Stromal cell of bone marrow (primary cell): ENCODE measurements at places on chromosomes 2 and 18.

GRCh38 chr2:33268246-33268831, 208.1 kb upstream of the RASGRP3 start:
- DNase-seq: no peak

GRCh38 chr2:182115258-182115657, 129.6 kb downstream of the PPP1R1C start:
- no peak for DNase-seq

GRCh38 chr18:47283476-47283875, 32.0 kb upstream of the SKOR2 start:
- no peak for DNase-seq

DNA sequence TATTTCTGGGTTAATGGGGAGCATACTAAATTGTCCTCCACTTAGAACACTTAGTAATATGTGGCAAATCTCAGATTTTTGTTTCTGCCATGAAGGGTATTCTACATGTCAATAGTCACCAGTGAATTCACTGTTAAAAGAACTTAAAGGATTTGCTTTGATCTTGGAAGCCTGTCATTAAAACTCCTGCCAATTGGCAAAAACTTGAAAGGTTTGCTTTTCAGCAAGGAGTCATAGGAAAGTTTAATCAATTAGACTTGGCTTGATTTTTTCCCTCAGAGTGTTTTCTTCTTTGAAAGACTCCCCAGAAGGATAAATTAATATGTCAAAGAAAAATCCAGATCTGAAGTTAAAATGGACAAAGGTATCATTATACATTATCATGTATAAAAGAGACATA, 671.9 kb upstream of the PKDCC start:
- no peak for DNase-seq

DNA sequence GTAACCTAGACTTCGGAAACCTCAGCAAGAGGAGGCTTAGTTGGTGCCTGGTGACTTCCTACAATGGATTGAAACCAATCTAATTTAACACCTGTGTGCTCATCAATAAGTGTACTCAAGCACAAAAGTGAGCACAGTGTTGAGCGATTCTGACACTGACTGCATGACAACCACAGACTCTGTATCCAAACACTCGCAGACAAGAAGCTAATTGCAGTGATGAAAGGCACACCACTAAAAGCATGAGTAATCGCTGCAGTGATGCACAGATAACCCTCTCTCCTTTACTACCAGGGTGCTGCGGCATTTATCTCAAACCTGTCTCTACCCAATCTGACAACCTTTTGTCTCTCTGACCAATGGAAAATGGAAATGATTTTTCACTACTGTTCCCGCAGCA, 168.1 kb downstream of the AFF3 start:
- DNase-seq: no peak

- DNase-seq: peak; percentile 77
Measured at GRCh38 chr2:120703330-120703994, 32.2 kb upstream of the GLI2 start.

GRCh38 chr2:231052494-231053451, 3.9 kb upstream of the PSMD1 start:
- peak; percentile 69 for DNase-seq

DNA sequence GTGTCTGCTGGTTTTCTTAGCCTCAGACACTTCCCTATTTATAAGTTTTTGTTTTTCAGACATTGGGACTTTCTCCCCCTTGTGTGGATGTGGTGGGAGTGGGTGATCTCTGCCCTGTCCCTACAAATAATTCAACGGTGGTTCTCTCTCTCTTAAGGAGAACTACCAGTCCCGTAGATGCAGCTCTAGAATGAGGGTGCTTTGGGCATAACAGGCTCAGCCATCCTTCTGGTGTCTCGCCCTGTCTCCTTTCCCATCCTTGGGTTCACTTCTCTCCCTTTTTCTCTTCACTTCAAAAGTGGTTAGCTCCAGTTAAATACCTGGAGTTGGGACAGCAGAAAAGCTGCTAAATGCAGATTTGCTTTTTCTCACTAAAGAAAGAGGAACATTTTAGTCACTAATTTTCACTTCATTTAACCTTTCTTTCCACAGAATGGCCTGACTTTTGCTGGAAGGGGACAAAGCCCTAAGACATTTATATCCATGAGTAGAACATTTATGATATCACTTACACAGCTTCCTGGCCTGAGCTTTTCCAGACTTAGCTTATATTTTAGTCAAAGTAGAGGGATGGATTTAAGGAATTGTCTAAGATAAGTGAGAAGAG, 121.2 kb upstream of the CXCR4 start:
- no peak for DNase-seq

DNA sequence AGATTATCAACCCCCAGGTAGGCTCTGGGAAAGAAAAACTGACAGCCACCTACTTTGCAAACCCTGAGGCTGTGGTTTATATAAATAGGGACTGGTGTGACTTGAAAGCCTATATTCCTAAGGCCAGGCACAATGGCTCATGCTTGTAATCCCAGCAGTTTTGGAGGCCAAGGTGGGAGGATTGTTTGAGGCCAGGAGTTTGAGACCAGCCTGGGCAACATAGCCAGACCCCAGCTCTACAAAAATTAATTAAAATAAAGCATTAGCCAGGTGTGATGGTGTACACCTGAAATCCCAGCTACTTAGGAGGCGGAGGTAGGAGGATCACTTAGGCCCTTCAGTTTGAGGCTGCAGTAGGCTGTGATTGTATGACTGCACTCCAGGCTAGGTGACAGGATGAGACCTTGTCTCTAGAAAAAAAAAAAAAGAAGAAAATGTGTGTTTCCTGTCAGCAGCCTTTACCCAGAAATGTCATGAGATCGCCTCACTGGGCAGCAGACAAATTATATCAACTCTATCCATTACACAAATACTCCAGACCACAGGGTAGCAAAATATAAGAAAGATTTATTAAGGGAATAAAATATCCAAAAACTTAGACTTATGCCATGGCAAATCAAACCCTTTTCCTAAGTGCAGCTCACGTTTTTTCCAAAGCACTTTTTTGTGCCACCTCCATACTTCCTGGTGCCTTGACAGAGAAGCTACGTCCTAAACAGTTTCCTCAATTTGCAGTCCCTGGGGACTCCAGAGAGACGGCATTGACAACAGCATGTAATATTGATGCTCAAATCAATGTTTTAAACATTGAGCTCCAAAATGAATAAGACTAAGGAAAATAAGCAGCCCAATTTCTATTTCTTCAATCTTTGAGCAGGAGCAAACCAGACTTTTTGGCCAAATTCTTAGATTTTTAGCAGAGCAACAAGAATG, 190.8 kb upstream of the NDUFV2 start:
- DNase-seq: no peak

DNA sequence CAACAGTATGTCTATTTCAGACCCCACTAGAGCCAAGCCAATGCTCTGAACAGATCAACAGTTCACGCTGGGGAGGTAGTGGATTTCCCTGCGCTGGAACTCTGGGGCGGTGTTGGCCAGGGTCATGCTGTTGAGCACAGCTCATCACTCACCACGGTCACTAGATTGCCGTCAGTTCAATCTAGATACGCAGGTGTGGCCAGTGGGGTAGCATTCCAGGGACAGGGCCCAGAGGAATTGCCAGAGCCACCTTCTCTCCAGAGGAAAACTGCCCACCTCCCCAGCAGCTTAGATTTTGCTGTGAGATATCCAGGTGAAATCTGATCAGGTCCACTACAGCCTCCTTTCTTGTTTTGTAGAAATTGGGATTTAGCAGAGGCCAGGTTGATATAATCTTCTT, 101.8 kb downstream of the SOX11 start:
- DNase-seq: no peak

DNA sequence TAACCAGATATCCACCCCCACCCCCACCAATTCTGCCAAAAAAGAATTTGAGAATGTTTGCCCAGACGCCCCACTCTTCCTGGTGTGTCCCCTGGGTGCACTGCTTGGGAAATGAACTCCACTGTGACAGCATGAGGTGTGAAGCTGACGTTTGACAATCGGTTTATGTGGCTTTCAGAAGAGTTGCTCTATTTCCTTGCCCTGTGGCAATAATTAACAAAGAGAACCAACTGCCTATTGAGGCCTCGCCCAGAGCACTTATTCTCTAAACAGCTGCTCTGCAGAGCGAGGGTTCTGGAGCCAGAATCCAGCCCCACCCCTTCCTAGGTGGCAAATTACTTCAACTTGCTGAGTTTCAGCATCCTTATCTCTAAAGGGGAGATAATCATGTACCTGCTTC, 115.8 kb upstream of the SIX3 start:
- no peak for DNase-seq

GRCh38 chr2:17752892-17753802, 463 bp downstream of the SMC6 start:
- peak; percentile 9 for DNase-seq

DNA sequence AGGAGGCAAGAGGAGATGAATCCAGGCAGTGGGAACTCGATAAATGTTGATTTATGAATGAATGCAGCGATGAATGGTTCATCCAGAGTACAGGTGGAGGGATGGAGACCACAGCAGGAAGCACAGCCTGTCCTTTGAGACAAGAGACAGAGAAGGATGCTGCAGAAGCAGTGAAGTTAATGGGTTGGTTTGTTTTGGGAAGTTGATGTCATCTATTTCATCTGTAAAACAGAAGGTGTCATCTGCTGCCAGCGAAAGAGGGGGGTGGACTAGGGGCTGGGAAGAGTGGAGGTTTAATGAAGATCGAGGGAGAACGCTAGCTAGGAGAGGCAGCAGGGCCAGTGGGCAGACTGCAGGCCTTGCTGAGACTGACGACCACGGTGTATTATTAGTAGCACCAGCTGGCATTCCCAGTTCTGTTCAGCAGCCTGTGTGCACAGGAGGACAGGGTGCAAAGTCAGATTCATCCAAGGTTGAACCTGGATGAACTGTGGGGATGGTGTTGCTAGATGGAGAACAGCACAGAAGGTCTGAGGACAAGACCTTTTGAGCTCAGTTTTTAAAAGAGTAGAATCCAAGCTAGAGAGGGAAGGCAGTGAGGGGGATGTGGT, 120.3 kb upstream of the CAPN13 start:
- no peak for DNase-seq

DNA sequence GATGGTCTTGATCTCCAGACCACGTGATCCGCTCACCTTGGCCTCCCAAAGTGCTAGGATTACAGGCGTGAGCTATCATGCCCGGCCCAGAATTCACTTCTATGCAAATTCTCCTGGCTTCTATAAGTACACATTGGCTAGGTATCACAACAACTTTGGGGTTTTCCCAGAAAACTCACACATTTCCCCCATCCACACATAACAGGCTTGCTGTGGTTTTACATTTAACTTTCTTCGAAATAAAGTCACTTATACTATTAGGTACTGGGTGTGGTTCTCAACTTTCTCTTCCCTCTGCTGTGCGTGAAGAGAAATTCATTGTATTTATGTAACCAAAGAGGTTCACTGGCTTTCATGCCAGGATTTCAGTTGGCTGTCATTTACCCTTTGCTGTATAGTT, 439.4 kb upstream of the CWC22 start:
- DNase-seq: no peak

DNA sequence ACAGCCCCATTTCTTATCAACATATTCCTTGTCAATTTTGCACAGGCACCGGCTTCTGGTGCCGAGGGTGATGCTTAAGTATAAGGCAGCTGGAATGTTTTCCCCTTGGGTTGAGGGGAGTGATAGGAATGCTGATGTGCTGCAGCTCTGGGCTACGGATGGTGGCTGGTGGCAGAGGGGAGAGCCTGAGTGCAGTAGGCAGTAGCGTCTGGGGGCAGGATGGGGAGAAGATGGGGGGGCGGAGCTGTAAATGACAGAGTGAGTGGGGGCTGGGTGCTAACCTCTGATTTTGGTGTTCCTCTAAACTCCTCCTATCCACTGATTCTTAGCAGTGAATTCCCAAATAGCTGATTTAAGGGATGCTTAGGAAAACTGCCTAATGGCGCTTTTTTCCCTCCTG, 20.7 kb downstream of the TMEM178A start:
- DNase-seq: no peak

DNA sequence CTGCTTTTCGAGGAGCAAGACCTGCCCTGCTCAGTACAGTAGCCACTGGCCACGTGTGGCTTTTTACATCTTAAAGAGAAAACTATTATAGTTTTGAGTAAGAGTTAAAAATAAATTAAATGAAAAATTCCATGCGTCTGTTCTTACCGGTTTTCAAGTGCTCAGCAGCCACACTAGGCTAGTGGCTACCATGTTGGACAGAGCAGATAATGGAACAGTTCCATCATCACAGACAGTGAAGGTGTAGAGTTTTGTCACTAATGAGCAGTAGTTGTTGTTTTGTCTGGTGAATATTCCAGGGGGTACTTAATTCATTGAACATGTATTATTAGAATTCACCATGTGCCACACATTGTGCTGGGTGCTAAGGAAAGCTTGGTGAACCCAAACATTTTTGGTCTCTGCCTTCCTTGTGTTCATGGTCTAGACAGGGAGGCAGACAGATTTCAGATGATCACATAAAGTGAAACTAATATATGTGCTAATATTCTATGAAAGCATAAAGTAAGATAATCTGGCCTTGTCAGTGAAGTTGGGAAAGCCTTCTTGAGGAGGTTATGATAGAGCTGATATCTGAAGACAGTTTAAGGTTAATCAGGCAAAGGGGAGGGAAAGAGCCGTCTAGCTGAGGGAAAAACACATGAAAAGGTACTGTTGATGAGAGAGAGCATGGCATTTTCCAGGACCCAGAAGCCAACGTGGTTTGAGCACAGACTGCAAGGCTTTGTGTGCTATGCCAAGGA, 1.4 kb downstream of the ALMS1 start:
- DNase-seq: no peak

- no peak for DNase-seq
Measured at GRCh38 chr2:132478461-132479105, 62.0 kb downstream of the GPR39 start.

DNA sequence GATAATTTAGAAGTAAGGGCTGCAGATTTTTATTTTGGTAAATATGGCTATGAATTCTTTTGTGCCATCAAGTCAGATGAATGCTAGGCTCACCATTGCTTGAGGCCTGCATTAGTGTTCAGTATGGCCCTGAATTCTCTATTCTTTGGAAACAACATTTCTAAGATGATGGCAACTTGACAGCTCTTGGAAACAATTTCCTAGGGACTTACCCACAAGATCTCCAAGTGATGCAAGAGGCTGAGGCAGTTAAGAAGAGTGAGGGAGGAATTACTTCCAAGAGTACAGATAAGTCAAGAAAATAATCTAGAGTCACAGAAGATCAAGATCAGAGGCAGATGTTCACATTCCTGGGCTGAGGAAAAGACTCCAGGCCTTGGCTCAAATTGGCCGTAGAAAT, 129.1 kb downstream of the NRP2 start:
- DNase-seq: peak; percentile 13

- peak; percentile 80 for DNase-seq
Measured at GRCh38 chr2:235493775-235494715, at the start of gene AGAP1. AGAP1 (plus strand) TSS chr2:235494043.

- DNase-seq: no peak
Measured at GRCh38 chr2:239152916-239153305, 247.9 kb downstream of the HDAC4 start.
